ENCODE measurements at places on chromosomes 1 and 21. TPM values are rescaled to one million over a fixed set of nuclear protein-coding genes. Genes with fewer than 3 reads are reported as not detected.

DNA sequence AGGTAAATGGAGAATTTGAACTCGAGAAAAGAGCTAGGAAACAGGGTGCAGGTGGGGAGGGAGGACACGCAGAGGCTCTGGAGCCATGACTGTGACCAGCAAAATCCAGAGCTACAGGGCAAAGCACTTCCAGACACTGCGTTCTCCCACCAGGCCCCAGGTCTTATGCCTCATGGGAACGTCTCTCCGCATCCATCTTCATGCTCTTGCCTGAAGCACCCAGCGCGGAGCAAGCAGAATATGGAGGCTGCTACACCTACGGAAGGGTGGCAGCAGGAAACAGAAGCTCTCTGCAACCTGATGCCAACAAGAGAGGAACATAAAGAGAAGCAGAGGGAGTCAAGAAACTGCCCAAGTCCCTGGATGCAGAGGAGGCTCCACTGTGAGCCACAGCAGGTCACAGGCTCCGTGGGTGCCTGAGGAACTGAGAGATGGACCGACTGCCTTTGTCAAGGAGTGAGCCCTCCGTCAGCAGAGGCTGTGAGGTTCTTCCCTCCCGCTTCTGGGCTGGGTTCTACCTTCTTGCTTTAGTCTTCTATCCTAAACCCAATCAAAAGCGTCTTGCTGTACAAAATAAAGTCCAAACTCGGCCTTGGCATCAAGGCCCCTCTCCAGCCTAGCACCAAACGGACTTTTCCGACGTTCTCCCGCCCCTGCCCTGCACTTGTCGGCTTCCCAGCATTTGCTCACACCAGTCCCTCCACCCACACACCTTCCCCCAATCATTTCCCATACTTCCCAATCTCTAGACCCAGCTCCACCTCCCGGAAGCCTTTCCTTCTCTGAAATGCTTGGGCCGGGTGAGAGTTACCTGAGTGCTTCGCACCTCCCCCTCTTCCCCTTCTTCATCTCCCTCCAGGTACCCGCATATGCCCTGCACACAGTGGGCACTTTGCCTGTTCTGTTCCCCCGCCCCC lies 930 bp downstream of the DHCR24 start:
- peak; percentile 5 for DNase-seq

GRCh38 chr1:186605762-186606350 lies 74.4 kb downstream of the PTGS2 start:
- DNase-seq, result no peak

- peak; percentile 41 for DNase-seq
Observed at GRCh38 chr1:19468397-19468956, 16.9 kb downstream of the CAPZB start.

DNA sequence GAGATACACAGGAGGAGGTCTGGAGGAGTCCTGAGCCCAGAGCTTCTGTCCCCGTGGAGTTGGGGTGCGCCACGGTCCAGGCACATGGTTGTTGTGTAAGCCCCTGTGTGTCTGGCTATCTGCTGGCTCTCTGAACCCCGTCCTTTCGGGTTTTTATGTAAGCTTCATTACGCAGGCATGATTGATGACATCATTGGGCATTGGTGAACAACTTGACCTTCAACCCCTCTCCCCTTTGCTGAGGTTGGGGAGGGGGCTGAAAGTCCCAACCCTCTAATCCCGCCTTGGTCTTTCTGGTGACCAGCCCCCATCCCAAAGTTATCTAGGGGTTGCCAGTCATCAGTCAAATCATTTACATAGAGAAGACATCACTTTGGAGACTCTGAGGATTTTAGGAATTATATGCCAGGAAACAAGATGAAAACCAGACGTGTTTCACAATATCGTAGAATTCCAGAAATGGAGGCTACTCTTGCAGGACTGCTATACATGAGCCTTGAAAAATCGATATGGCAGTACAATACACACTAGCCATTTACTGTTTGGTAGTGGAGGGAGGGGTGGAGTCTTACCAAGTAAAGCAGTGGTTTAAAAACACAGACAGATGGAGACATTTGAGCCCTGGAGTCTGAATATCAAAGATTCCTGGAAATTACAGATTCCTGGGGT lies 69.8 kb upstream of the SCAF4 start:
- DNase-seq, result no peak

GRCh38 chr1:154843636-154844296 lies 26.3 kb downstream of the KCNN3 start:
- DNase-seq, result no peak

GRCh38 chr1:235434001-235434400 lies 66.8 kb downstream of the TBCE start:
- DNase-seq, result no peak

TCHH gene
- total RNA-seq, result 0.04 TPM
